Pons (tissue), 1 donor: ENCODE measurements at places on chromosomes 1 and 21.
A peak's percentile ranks its signal among the peaks of the same experiment; 100 is the strongest.

GRCh38 chr1:109249654-109250401 is 489 bp downstream of the CELSR2 start:
- DNase-seq, result no peak

DNA sequence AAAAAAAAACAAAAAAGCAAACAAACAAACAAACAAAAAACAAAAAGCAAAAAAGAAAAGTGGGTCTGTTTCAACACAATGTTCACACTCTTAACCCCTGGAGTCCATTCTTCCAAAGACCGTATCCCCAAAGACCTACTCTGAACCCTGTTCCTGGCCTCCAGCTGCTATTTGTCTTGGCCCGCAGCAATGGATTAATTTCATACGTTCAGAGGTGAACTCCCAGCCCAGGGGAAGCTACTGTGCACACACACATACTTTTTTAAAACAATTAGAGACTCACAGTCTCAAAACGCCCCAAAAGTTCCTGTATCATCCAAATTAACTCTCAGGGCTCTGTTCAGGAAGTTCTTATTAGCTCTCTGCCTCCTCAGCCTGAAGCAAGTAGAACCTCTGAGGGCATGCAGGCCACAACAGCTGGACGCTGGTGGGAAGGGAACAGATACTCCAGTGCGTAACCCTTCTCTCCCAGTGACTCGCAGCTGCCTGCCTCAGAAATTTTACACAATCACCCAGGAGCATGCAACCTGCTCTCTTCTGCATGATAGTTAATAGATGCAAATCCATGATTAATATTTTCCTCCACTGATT is 395.4 kb downstream of the RRAGC start:
- no peak for DNase-seq

GRCh38 chr1:210707300-210708240 is 378.9 kb downstream of the HHAT start:
- DNase-seq, result no peak

GRCh38 chr1:64828829-64829228 is 84.0 kb downstream of the RAVER2 start:
- DNase-seq, result no peak

GRCh38 chr21:29504751-29505321 is 206.1 kb downstream of the BACH1 start:
- DNase-seq, result no peak

DNA sequence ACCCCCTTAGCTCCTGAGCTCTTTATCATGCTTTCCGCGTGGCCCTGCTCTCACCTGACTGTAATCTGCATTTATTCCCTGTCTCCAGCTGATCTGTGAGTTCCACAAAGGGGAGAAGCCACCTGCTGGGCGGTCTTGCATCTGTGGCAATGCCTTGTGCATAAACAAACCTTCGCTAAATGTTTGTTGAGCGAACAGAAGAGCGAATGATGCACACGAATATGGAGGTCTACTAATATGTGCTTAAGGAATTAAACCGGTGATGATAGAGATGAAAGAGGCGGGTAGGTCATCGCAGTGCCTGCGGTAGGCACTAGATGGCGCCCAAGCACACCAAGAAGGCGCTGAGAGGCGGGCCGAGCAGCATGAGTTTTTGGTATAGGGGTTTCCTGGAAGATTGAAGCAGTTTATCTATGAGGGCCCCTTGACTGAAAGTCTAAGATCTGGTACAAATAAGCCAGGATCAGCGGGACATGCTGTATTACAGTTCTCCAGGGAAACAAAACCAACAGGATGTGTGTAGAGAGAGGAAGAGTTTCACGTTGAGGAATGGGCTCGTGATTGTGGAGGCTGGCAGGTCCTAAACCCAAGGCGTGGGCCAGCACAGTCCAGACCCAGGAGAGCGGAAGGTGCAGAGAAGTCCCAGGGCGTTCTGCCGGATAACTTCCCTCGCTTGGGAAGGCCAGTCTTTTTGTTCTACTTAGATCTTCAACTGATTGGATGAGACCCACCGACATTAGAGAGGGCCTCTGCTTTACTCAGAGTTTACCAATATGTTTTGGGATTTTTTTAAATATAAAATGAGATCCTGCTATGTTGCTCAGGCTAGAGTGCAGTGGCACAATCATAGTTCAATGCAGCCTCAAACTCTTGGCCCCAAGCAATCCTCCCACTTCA is 34.7 kb downstream of the TOMM20 start:
- DNase-seq, result peak; percentile 64

DNA sequence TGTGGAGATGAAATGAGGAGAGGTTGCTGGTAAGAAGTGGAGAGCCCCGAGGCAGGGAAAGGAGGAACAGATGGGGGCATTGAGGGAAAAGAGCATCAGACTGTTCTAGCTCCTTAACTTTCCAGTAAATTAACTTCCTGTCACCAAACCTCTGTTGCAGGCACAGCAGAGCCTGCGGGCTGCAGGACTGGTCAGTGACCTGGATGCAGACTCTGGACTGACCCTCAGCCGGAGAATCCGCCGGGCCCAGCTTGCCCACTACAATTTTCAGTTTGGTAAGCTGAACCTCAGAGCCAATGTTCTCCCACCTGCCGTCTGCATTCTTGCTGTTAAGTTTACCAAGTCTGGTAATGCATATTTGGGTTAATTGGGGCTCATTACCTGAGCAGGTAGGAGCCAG is 2.5 kb upstream of the ECM1 start:
- DNase-seq, result no peak

- DNase-seq, result peak; percentile 46
These were observed 941 bp downstream of the ARNT start for GRCh38 chr1:150875197-150876118.

- no peak for DNase-seq
These were observed 37.0 kb downstream of the CAPN9 start for GRCh38 chr1:230784163-230784562.

- no peak for DNase-seq
These were observed 50.8 kb upstream of the SLC22A15 start for GRCh38 chr1:115925467-115925866.

- peak; percentile 19 for DNase-seq
These were observed 11.0 kb downstream of the NUDC start for GRCh38 chr1:26932531-26932930.

DNA sequence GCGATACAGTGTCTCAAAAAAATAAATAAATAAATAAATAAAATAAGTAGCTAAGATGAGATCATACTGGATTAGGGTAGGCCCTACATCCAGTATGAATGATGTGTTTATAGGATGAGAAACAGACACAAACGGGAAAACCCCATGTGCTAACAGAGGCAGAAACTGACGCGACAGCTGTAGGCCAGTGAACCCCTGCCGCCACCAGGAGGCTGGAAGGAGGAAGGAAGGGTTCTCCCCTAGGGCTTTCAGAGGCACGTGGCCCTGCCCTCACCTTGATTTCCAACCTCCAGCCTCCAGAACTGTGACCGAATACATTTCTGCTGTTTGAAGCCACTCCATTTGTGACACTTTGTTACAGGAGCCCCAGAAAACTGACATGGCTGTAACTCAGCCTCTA is 38.5 kb downstream of the CHD5 start:
- DNase-seq, result no peak

DNA sequence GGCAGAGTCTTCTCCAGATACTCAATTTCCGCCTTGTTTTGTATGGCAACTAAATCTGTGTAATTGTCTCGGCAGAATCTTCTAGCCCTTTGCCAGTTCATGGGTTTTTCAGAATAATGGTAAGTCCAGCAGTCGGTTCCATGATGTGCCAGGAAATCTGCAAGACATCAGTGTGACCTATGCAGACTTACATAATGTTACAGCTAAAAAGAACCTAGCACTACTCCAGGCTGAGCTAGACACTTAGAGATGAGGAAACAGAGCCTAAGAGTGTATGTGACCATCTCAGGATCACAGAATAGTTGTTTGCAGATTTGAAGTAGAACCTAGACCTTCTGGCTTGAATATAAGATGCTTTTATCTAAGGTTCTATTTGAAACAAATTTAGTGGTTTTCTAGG is 2.8 kb downstream of the SELL start:
- DNase-seq, result peak; percentile 13

GRCh38 chr1:47232187-47232874 is at the start of gene TAL1:
Gene TAL1, minus strand, starts transcription at chr1:47232225. Its CDS starts 6,337 bp downstream, at chr1:47225888.
- DNase-seq, result no peak
